ENCODE measurements at places on chromosomes 4 and X. TPM values are rescaled to one million over a fixed set of nuclear protein-coding genes. Genes with fewer than 3 reads are reported as not detected.

DNA sequence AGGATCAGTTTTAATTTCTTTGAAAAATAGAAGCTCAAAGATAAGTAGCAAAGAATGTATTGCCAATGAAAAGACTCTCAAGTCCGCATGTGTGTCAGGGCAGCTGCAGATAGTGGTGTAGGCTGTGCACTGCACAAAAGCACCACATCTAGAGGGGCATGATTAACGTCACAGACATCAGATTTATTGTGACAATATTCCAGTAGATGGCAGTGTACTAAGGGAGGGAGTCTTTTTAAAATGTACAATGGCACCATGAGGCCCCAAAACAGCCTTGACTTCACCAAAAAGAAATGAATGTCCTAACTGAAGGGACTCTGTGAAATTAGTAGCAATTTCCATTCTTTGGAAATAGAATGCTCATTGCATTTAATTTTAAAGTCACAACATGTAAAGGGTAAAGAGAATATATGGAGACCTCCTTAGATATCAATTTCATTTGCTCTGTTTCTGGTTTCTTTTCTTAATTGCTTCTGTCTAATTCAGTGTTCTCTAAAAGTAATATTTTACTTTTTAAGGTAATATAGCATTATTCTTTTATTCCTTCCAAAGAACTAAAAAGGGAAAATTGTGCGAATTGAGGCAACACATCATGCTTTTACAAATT, 98.4 kb downstream of the ZNF827 start:
- no peak overlapping the region for H3K27ac ChIP-seq
- H3K4me1 ChIP-seq, result no peaks in the 10 kb centered on the region
- no peak overlapping the region for H3K4me3 ChIP-seq
- no peaks in the 10 kb centered on the region for H3K27me3 ChIP-seq

Gene LRIT3
- total RNA-seq, result 0.16 TPM

DNA sequence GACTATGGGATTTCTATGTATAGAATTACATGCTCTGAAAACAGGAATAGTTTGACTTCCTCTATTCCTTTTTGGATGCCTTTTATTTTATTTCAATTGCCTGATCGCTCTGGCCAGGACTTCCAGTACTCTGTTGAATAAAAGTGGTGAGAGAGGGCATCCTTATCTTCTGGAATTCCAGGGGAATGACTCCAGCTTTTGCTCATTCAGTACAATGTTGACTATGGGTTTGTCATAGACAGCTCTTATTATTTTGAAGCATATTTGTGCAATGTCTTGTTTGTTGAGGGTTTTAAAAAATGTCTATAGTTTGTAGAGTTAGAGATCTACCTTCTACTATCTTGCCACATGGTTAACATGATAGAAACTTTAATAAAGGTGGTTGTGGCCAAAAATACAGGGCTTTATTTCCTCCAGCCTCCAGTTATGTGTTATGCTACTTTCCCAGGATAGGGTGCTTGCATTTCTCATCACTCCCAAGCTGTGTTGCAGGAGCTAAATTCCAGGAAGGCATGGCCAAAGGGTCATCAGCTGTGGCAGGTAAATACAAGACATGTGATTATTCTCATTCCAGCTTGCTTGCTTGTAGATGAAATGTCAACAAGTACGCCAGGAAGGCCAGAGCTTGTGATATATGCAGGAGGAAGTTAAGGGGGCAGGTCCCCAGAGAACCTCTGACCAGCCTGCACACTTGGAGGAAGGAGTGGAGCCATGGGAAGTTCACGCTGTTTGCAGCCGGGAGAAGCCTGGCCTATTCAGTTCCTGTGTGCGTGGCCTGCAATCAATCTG, 142.4 kb upstream of the CPXCR1 start:
- no peak for DNase-seq
- no peaks in the 10 kb centered on the region for H3K36me3 ChIP-seq
- no peaks in the 10 kb centered on the region for H3K27me3 ChIP-seq
- H3K4me3 ChIP-seq, result no peak overlapping the region
- H3K27ac ChIP-seq, result peak overlapping the region; percentile 34
- peaks cover 32% of the 10 kb centered on the region for H3K4me1 ChIP-seq

GRCh38 chrX:133461231-133461630, 45.9 kb upstream of the GPC4 start:
- H3K4me1 ChIP-seq, result no peaks in the 10 kb centered on the region
- peaks cover 11% of the 10 kb centered on the region for H3K27me3 ChIP-seq
- no peak overlapping the region for H3K27ac ChIP-seq
- H3K4me3 ChIP-seq, result no peak overlapping the region

DNA sequence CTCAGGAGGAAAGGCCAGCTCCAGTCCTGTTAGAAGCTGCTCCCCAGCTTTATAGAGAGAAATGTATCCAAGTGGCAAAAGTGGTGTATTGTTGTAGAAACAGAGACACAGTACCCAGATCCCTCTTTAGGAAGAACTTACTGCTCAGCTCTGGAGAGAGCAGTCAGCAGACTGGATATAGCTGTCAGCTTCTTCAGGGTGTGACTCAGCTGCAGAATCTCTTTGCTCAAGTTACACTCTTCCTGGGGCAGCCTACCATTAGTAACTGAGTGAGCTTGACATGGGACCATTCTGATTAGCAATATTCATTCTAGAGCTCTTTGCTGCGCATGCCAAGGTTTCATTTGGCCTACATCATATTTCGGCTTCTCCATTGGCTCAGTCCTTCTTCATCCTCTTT, 40.5 kb downstream of the ATP1B4 start:
- H3K36me3 ChIP-seq, result no peaks in the 10 kb centered on the region
- no peak for DNase-seq
- H3K4me1 ChIP-seq, result no peaks in the 10 kb centered on the region

Gene MAGEB2
- not detected for total RNA-seq

Gene ARX
- total RNA-seq, result not detected

- no peak overlapping the region for H3K27ac ChIP-seq
- H3K4me3 ChIP-seq, result no peak overlapping the region
- H3K4me1 ChIP-seq, result no peaks in the 10 kb centered on the region
Measured at GRCh38 chr4:87196927-87197326, 23.5 kb downstream of the KLHL8 start.

GRCh38 chr4:38065176-38065575, 105.0 kb downstream of the PTTG2 start:
- no peak overlapping the region for H3K4me3 ChIP-seq
- H3K36me3 ChIP-seq, result peaks cover 9% of the 10 kb centered on the region
- no peak for DNase-seq
- H3K27ac ChIP-seq, result no peak overlapping the region

- peak; percentile 87 for DNase-seq
- no peaks in the 10 kb centered on the region for H3K27me3 ChIP-seq
- no peaks in the 10 kb centered on the region for H3K36me3 ChIP-seq
- H3K4me3 ChIP-seq, result no peak overlapping the region
- H3K27ac ChIP-seq, result no peak overlapping the region
Measured at GRCh38 chrX:153507484-153508178, 9.8 kb upstream of the ATP2B3 start.

- peaks cover 7% of the 10 kb centered on the region for H3K4me1 ChIP-seq
- H3K4me3 ChIP-seq, result peak overlapping the region; percentile 78
- no peaks in the 10 kb centered on the region for H3K27me3 ChIP-seq
Measured at GRCh38 chr4:68272380-68272779, 26.9 kb upstream of the TMPRSS11B start.

Gene PDE5A
- total RNA-seq, result 24.2 TPM

Gene JADE1
- total RNA-seq, result 19.8 TPM

Gene HMGN5
- total RNA-seq, result 5.3 TPM

DNA sequence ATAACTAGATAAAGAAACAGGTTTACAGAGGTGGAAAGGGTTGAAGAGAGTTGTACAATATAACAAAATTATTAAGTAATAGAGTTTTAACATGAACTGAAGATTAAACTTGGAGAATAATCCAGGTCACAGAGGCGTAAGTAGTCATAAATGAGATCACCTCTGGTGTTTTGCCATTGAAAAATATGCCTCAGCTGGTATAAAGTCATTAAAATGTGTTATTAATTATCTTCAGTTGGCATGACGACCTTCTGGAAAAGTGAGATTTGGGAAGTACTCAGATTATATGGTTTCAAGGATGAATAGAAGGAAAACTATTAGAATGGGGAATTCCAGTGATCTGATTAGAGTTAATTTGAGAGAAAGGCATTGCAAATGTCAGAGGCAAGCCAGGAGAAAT, 237.5 kb upstream of the ANXA10 start:
- no peak overlapping the region for H3K27ac ChIP-seq
- no peak overlapping the region for H3K4me3 ChIP-seq
- no peak for DNase-seq

DNA sequence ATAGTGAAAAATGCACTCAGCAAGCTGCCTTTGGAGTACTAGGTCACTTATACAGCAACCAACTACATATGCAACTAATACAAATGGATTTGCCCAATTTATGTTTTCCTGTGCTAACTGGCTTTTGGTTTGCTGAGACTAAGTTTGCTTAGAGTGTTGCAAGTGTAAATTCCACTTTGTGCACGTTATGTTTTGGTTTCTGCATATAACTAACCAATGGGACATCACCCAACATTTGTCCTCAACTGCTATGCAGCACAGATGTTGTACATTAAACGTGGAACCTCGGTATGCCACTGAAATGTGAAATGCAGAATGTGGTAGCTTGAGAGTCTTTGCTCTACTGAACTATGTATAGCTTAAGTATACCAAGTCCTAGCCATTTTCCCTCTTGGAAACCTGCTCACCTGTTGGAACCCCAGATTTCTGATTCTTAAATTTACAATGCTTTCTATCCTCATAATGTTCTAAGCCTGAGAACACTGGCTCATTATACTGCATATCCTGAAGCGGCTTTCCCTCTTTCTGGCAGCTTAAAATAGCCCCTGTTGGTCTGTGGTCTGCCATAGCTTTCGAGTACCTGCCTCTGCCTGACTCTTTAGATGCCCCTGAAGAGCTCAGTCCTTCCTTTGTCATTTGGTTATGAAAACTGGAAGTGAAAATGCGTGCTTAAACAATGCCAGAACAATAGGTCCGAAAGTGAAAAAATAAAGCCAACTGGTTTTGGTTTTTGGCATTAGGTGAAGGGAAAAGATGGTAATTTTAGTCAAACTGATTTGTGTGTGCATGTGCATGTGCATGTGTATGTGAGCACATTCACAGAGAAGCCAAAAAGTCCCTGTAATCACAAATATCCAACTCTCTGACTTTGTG, 158.0 kb downstream of the SH2D1A start:
- no peak for DNase-seq
- peaks cover 55% of the 10 kb centered on the region for H3K4me1 ChIP-seq
- no peak overlapping the region for H3K27ac ChIP-seq
- H3K4me3 ChIP-seq, result no peak overlapping the region

DNA sequence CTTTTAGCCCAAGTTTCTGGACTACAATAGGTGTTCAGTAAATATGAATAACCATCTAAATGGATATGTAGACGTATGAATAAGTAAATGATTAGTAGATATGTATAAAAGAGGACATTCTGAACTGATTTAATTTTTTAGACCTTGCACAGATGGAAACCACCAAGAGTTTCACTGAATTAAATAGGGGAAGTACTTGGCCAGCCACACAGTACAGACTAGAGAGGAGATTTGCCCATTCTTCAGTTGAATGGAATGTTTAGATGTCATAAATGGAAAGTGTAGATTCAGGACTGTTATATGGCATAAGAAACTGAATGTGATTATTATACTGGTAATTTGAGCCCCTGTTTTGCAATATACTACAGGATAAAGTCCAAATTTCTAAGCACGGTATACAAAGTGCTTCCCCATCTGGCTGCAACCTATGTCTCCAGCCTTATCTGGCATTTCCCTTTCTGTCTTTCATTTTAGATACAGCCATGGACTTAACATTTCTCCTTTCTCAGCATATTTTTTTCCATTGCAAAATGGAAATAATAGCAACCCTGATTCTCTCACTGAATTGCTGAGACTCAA, 137.8 kb upstream of the HS3ST1 start:
- H3K27ac ChIP-seq, result no peak overlapping the region
- no peak overlapping the region for H3K4me3 ChIP-seq
- H3K36me3 ChIP-seq, result no peaks in the 10 kb centered on the region
- H3K4me1 ChIP-seq, result no peaks in the 10 kb centered on the region
- H3K27me3 ChIP-seq, result no peaks in the 10 kb centered on the region

GRCh38 chr4:150501009-150501727, 80.8 kb upstream of the MAB21L2 start:
- no peak overlapping the region for H3K4me3 ChIP-seq
- no peaks in the 10 kb centered on the region for H3K27me3 ChIP-seq
- DNase-seq, result no peak
- peaks cover 29% of the 10 kb centered on the region for H3K36me3 ChIP-seq
- H3K4me1 ChIP-seq, result no peaks in the 10 kb centered on the region
- no peak overlapping the region for H3K27ac ChIP-seq

- peak; percentile 37 for DNase-seq
- no peak within 1 kb of the TSS for H3K27ac ChIP-seq
- H3K36me3 ChIP-seq, result no peaks in the 10 kb centered on the region
- peaks cover 13% of the 10 kb centered on the region for H3K4me1 ChIP-seq
Measured at GRCh38 chrX:67543818-67544217, at the start of gene AR. Gene AR, plus strand, starts transcription at chrX:67544021. Its CDS starts 1,126 bp downstream, at chrX:67545147.

Gene FOXO4
- total RNA-seq, result 25.3 TPM

DNA sequence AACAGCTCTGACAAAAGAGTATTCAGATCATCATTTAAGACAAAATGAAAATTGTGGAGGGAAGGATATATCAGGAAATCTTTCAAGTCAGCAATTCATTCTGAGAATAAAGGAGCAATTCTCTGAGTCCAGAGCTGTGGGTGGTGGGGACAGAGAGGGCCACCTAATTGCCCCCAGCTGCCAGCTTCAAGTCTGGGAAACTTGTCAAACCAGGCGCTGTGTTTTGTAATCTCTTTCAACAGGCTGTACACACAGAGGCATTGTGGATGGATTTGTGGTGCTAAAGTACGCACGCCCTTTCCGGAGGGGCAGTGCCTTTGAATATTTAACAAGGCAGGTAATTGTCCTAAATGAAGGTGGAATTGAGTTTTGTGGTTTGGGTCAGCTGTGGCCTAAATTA, 591.1 kb upstream of the BOD1L1 start:
- no peaks in the 10 kb centered on the region for H3K27me3 ChIP-seq
- H3K4me3 ChIP-seq, result no peak overlapping the region
- H3K27ac ChIP-seq, result no peak overlapping the region
- H3K36me3 ChIP-seq, result no peaks in the 10 kb centered on the region
- no peaks in the 10 kb centered on the region for H3K4me1 ChIP-seq

GRCh38 chr4:67141586-67141985, 403.7 kb downstream of the CENPC start:
- DNase-seq, result no peak
- no peaks in the 10 kb centered on the region for H3K27me3 ChIP-seq
- H3K4me3 ChIP-seq, result no peak overlapping the region
- H3K27ac ChIP-seq, result no peak overlapping the region
- no peaks in the 10 kb centered on the region for H3K36me3 ChIP-seq
- H3K4me1 ChIP-seq, result peaks cover 9% of the 10 kb centered on the region

Gene HS6ST2
- 23.1 TPM for total RNA-seq

DNA sequence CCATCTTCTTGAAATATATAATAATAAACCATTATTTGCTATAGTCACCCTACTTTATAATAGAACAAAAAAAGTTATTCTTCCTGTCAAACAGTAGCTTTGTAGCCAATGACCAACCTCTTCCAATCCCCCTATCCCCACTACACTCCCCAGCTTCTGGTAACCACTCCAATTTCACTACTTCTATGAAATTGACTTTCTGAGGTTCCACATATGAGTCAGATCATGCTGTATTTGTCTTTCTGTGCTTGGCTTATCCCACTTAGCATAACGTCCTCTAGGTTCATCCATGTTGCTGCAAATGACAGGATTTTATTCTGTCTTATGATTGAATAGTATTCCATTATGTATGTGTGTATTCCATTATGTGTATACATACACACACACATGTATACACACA, 809.7 kb upstream of the NDST4 start:
- H3K27me3 ChIP-seq, result no peaks in the 10 kb centered on the region
- peaks cover 8% of the 10 kb centered on the region for H3K4me1 ChIP-seq
- DNase-seq, result no peak
- H3K4me3 ChIP-seq, result no peak overlapping the region
- no peaks in the 10 kb centered on the region for H3K36me3 ChIP-seq

Gene DUSP21
- not detected for total RNA-seq

Data from mesothelial cell of epicardium (in vitro differentiated cells).